Stimulated activated CD8-positive, alpha-beta memory T cell treated with anti-CD3 and anti-CD28 coated beads, Interleukin-15, amount 100 ng/mL, for 48 hours (primary cell): ENCODE measurements at places on chromosomes 12 and 14.

DNA sequence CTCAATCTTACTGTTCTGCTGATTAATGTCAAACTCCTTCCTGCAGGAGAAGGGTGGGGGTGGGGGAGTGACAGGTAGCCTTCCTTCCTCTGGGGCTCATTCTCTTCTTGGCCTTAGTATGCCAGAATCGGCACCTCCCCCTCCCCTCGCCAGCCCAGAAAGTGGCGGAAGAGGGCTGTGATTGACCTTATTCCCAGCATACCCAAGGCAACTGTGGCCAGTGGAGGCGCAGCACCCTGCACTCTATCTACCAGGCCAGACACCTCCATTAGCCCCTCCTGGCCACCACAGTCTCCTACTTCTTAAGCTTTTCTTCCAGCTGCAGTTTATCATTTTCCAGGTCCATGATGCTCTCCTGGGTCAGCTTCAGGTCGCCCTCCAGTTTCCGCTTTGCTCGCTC, 15.5 kb downstream of the MYH6 start:
- no peak for DNase-seq

DNA sequence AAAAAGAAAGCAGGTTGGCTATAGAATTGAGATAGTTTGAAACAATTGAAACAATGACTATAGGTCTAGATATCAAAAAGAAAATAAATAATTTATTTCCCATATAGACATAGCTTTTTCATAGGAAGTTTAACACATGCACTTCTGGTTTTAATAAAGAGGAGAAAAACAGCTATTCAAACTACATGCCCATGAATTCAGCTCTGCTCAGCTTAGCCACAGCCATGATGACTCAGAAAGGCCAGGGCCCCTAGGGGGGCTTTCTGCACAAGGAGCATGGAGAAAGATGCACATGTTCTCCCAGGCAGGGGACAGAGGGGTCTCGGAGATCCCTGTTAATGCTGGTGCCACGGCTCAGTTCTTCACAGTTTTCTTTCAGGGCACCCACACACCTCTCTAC, 114.0 kb downstream of the GALC start:
- DNase-seq = no peak

- no peak for DNase-seq
Measured at GRCh38 chr14:105889666-105890473, 363.5 kb downstream of the TMEM121 start.

GRCh38 chr12:89451841-89452251, 72.8 kb downstream of the GALNT4 start:
- DNase-seq = no peak

GRCh38 chr12:46785382-46785781, 40.4 kb downstream of the SLC38A4 start:
- no peak for DNase-seq

- no peak for DNase-seq
Measured at GRCh38 chr14:64790478-64790877, 86.3 kb downstream of the PLEKHG3 start.

DNA sequence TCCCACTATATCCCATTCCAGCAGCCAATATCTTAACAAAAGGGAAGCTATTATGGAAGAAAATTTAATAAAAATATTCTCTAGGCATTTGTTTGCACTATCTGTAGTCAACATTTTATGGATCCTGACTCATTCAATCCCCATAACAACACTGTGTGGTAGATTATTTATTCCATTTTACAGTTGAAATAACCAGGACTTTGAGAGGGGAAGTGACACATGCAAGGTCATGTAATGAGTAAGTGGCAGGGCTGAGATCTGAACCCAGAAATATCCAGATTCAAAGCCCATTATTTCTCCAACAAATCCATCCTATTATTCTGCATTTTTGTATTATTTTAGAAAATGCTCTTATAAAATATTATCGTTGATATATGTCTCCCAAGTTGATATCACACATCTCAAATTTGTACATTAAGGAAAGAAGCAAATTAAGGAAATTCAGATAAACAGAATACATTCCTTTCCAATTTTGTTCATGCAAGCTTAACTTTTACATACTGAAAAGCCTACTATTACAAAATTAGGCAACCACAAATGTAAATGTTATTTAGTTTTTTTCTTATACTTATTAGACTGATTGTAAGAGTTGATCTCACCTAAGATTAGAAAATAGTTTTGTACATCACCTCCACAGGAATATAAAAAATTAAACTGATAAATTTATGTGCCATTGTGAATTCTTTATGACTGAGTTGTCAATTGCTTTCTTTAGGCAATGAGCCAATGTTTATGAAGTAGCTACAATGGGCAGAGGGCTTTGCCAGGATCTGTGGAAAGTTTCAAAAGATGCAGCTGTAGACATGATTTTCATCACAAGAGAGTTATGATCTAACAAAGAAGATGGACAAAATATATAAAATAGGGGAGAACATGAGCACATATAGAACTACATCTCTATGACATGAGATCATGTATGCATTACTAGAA, 55.1 kb upstream of the E2F7 start:
- DNase-seq = no peak
